EL (cell line): ENCODE measurements at places on chromosomes 3 and 15.

DNA sequence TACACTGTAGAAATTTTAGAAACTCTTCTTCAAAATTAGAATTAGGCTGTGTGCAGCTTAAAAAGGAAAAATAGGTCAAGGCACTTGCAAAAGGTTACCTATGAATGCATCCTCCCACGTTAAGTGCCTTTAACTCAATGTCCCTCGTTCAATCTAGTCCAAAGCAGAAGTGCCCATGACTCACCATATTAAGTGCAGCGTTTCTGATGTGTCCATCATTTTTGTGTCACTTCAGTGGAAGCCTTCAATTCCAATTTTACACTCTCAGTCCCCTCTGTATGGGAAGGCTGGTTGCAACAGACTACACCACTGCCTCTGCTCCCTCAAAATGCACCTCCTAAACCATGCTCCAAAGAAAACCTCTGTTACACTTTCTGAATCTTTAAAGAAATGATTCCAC is 53.4 kb downstream of the FOXB1 start:
- DNase-seq, result no peak

DNA sequence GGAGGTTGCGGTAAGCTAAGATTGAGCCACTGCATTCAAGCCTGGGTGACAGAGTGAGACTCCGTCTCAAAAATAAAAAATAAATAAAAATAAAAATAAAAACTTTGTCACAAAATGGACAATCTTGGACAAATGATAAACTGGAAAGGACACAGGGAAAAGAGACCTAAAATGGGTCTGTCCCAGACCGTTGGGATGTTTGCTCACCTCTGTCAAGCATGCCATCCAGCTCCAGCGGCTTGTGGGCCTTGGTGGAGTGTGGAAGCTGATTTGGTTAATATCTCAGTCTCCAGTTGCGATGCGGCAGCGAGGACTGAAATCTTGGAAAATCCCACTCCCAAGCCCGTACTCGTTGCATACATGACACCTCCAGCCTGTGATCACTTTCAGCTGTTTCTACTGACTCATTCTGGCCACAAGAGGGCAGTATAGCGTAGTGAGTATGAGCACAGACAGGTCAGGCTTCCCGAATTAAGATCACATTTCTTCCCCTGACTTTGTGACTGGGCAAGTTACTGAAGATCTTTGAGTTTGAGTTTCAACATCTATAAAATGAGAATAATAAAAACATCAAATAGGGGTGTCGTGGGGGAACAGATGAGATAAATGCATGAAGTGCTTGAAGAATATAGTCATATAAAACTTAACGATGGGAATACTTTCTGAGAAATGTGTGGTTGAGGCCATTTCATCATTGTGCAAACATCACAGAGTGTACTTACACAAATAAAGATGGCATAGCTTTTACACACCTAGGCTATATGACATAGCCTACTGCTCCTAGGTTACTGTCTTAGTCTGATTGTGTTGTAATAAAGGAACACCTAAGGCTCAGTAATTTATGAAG is 19.6 kb upstream of the MOBP start:
- peak; percentile 79 for DNase-seq

GRCh38 chr3:5431146-5431545 is 243.6 kb downstream of the EDEM1 start:
- no peak for DNase-seq

DNA sequence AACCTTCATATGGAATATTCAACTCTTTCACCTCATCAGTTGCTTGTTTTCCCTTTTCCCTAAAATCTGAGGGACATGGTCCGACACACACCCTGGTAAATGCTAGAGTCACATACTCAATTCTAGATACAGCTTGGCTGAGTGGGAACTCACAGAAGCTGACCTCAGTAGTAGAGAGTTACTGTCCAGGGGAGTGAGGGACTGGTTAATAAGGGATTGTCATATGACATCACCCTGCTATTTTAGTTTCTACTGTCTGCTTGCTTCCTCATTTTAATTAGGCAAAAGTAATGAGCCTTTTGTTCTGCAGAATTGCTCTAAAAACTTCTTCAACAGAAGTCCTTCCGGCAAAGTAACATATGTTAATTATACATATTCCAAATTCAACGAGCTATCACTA is 244.5 kb downstream of the ZIC4 start:
- DNase-seq, result no peak

- DNase-seq, result peak; percentile 73
Measured at GRCh38 chr15:89760303-89761008, 9.4 kb upstream of the MESP1 start.
